AG08396 (cell line): ENCODE measurements at places on chromosomes 12 and 14.

- peak; percentile 17 for DNase-seq
Observed at GRCh38 chr12:58966939-58967338, 46.6 kb upstream of the LRIG3 start.

DNA sequence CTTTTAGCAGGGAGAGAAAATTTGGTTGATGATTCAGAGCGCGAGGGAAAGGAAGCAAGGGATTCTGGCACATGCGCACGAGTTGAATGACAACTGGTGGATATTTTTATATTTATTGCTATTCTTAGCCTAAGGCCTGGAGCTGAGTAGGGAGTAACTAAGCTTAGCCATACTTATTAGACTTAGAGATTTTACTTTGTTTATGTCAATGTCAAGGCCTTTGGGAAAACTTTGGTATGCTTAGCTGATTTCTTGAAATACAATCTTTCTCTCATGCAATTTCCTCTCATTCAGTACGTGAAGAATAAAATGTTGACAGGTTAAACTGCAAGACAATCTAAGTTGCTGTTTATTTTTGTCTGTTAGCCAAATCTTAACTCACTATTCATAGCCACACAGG lies 101.1 kb downstream of the CRADD start:
- peak; percentile 57 for DNase-seq

GRCh38 chr12:41924111-41924510 lies 220.6 kb downstream of the GXYLT1 start:
- no peak for DNase-seq

DNA sequence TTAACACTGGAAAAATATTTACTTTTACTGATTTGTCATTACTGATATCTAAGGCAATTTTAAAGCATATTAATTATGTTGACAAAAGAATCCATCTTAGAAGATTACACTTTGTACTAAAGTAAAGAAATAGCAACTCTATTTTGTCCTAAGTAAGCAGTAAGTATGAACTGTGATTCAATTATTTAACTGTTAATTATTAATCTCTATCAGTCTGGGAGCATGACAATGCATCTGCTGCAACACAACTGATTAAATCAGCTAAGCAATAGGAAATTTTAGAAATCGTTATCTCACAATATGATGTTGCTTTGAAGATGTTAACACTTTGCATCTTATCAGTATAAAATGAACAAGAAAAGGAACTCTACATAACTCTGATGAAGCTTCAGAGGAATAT lies 172.3 kb downstream of the DPY19L2 start:
- no peak for DNase-seq

- DNase-seq: no peak
Observed at GRCh38 chr14:53149668-53150316, 3.3 kb downstream of the DDHD1 start.

DNA sequence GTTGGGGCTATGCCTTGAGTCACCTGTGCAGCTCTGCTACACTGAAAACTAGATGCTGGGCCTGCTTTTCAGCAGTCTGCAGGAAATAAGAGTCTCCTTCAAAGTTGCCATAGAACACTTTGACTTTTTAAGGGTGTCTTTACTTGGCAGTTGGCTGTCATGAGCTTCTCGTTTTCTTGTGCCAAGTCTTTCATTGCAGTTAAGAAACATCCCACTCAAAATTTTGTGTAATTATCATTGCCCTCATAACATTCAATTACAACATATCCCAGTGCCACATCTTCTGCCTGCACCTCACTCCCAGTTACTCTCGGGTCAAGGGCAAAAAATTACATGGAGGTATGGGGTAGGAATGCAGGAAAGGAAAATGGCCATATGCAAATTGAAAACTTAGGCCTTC lies 29.1 kb downstream of the GPR65 start:
- no peak for DNase-seq

- no peak for DNase-seq
Observed at GRCh38 chr14:92041203-92041602, 1.3 kb upstream of the TRIP11 start.

DNA sequence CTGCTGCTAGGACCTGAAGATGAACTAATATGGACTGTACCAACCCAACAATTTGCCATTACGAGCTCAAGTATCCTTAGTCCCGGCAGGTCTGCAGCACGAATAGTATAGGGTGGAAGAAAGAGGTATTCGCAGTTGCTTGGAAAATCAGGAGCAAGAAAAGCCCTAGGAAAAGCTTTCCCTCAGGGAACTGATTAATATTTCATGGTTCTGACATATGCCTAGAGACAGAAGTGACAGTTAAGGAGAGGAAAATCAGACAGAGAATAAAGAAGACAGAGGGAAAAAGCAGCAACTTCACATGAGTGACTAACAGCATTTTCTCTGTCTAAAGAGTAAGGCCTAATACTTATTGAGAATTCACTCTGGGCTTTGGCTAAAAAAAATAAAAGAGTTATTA lies 602.9 kb upstream of the ATP2B1 start:
- no peak for DNase-seq

GRCh38 chr14:77786148-77786547 lies 13.8 kb upstream of the ADCK1 start:
- no peak for DNase-seq

GRCh38 chr14:46581036-46581671 lies 70.4 kb downstream of the RPL10L start:
- DNase-seq: no peak

- no peak for DNase-seq
Observed at GRCh38 chr14:29233188-29233587, 466.6 kb downstream of the FOXG1 start.

GRCh38 chr14:90760591-90761316 lies 55.5 kb downstream of the TTC7B start:
- peak; percentile 40 for DNase-seq

GRCh38 chr12:45204757-45205156 lies 11.1 kb upstream of the ANO6 start:
- no peak for DNase-seq

DNA sequence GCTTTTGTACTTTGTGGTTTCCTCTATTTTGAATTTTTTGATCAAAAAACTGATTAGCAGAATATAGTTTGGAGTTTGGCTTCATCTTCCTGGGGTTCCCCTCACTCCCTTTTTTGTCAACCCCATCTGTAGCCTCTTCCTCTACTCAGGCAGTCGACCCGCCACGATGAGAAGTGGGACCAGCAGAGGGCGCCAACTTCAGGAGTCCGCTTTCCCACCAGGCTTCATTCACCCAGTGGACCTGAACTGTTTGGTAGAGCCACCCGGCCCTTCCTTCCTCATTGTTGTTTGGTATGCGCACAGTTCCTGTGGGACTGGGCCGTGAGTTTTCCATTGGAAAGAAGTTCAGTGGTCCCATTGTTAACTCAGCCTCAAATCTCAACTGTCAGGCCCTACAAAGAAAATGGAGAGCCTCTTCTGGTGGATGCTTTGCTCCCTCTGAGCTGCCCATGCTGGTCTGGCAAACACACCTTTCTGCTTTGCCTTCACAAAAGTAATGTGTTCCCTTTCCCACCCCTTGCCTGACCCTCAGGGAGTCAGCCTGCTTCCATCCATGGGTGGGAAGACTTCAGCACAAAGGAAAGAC lies 21.7 kb downstream of the TMBIM6 start:
- peak; percentile 64 for DNase-seq

DNA sequence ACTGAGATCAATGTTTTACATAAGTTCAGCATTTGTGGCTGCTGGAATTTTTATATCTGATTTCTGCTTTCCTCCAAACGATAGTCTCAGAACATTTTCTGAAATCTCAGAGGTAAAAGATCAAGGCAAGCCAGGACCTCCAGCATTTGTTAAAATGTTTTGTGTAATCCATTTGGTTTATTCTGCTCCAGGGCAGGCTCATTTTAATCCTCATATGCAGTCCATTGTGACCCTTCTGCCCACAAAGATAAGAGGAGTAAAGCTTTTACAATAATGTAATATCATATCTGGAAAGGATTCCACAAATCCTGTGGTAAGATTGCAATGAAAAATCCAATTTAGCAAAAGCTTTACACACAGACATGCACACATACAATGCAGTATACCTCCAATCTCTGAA lies 55.3 kb upstream of the KCNH5 start:
- no peak for DNase-seq

GRCh38 chr14:20382526-20382925 lies 30.8 kb downstream of the TEP1 start:
- no peak for DNase-seq

DNA sequence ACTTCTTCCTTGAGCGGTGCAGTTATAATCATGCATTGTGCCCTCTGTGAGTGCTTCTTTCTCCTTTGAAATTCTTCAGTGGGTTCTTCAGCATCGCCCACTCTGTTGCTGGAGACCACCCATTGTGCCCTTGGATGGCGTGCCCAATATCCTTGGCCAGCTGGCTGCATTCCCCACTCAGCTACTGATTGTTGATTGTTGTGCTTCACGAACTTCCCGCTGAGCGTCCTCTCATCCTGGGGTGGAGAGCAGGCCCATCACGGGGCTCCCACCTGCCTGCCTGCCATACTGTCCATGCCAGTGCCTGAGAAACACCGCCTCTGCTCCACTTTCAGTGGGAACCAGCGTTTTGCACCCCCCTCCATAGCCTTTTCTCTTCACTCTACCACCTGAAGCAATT lies 8.6 kb upstream of the SSTR1 start:
- DNase-seq: no peak

DNA sequence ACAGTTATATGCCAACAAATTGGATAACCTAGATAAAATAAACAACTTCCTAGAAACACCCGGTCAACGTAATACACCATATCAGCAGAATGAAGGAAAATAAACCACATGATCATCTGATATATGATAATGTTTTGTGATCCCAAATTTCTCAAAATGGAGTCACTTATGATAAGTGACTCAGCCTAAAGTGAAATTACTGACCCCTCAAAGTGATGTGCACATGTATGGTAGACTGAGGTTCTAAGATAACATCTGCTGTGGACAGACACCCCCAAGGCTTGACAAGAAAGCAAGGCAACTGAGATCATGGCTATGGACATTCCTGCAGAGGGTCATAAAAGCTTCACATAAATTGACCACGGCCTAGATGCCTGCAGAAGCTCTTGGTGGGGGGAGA lies 105.1 kb upstream of the DCN start:
- DNase-seq: no peak

- DNase-seq: no peak
Observed at GRCh38 chr14:58826845-58827686, 189.3 kb downstream of the DACT1 start.

- DNase-seq: no peak
Observed at GRCh38 chr14:68308726-68309520, 483.9 kb downstream of the ZFP36L1 start.

DNA sequence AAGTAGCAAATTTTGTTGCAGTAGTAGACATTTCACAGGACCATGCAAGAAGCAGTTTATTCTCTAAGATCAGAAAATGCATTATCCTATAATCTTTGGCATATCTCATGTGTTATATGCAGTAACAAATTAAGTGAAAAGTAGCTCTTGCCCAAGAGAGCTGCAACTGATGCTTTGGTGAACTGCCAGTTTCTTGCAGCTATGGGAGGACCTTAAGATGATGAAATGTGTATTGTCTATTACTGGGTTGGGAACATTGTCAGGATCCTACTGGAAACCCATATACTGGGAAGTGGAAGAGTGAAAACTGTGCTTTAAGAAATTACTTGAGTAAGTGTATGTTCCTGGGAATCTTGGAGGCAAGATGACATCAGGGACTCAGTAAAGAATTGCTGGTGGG lies 238.8 kb downstream of the DACT1 start:
- DNase-seq: no peak

DNA sequence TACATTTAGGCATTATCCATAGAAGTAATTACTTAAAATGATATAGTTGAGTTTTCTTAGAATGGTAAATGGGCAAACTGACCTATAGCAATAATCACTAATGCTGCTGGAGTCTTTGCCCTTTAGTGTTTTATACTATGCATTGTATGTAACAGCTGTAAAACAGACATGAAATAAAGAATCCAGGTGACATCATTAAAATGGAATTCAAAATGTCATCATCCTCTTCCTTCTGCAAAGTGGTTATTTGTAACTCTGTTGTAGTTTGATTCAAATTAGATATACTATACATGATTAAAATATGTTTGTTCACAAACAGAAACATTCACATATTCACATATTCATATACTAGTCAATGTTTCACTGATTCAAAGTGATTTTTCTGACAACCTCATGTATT lies 598.8 kb downstream of the SLC16A7 start:
- DNase-seq: no peak

DNA sequence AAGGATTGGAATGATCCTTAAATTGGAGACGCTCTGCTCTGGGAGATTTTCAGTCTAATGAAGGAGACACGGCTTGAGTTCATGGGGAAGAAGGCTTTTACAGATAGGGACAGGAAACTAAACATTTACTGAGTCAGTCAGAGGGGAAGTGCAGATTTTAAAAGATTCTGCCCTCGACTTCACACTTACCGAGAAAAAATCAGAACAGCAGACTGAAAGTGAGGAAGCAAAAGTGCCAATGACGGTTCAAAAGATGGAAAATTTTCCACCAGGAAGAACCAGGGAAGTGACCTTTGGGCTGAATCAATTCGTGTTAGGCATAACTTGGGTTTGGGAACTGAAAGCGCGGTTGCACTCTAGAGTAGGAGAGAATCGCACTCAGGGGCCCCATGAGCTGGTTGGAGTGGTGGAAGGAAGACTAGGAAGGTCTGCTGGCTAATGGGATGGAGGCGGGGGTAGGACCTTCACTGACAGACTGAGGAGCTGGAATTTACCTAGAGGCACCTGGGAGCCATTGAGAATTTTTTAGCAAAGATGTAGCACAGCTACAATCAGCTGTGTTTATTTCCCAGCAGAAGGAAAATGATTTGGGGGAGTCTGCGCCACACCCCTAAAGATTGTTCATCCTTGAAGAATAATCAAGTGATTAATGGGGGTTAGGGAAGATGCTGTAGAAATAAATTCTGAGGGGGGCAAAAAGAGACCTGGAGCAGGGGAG lies 1.2 kb downstream of the KCNK13 start:
- DNase-seq: no peak

GRCh38 chr14:94304243-94304642 lies 11.2 kb upstream of the SERPINA10 start:
- DNase-seq: no peak

GRCh38 chr12:120618954-120619615 lies 21.3 kb upstream of the CABP1 start:
- no peak for DNase-seq

DNA sequence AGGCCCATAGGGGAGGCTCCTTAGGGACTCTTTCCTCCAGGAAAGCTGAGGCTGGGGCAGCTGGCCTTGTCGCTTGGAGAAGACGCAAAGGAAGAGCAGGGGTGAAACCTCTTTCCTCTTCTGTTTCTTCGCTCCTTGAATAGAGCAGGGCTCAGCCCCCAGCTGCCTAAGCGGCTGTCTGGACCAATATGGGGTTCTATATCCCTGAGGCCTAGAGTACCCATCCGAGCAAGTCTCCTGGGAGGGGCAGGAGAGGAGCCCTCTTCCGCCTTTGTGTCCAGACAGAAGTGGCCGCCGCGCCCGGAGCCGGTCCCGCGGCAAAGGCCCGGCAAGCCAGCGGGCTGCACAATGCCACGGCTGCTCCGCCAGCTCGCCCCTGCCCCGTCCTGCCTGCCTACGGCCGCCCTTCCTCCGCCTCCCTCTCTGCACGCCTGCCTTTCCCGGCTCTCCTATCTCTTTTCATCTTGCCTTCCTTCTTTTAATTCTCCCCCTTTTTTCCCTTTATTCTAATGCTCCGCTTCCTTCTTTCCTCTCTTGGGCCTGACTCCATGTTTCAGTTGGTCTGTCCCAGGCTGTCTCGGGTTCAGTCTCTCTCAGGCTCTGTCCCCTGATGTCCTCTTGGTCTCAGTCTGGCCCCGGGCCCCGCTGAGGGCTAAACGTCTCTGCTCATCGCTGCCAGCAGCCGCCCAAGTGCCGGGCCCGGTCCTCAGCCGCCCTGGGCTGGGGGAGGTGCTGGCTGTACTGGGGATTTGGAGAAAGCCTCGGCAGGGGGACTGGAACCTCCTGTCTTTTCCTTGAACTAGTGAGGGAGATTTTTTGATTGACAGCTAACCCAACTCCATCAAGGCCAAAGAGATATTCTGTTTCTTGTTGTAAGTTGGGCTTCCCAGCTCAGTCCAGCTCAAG lies 2.5 kb upstream of the HOXC9 start:
- DNase-seq: no peak
